ENCODE measurements at places on chromosomes 12 and 14.

DNA sequence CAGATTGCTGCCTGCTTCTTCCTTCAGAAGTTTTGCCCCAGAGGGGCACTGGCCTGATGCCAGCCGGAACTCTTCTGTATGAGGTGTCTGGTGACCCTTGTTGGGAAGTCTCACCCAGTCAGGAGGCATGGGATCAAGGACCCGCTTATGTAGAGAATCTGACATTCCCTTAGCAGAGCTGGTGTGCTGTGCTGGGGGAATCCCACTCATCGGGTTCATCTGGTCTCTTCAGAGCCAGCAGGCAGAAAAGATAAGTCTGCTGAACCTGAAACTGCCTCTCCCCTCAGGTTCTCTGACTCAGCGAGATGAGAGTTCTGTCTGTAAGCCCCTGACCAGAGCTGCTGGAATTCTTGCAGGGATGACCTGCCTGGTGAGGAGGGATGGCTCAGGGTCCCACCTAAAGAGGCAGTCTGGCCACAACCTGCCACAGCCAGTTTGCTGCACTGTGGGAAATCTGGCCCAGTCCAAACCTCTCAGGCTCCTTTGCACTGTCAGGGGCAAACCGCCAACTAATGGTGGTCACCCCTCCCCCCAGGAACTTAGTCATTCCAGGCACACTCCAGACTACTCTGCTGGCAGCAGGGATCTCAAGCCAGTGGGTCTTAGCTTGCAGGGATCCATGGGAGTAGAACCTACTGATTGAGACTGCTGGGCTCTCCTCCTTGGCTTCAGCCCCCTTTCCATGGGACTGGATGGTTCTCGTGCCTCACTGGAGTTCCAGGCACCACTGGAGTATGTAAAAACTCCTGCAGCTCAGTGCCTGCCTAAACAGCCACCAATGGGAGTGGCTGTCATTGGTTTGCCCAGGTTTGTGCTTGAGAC is 4.1 kb downstream of the CLEC2D start:
- DNase-seq, result peak; percentile 54

DNA sequence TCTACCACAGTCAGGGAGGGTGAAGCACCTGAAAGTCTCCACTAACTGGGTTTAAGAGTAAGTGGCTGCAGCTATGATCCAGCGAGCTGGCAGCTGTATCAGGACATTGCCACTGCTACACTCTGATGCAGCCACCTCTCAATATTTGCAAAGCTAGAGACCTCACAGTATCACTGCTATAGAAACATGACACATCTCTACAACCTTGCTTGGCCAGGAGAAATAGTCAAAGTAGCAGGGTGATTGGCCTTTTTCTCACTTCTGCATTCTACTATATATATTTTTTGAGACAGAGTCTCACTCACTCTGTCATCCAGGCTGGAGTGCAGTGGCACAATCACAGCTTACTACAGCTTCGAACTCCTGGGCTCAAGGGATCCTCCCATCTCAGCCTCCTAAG is 9.3 kb upstream of the FMNL3 start:
- no peak for DNase-seq

DNA sequence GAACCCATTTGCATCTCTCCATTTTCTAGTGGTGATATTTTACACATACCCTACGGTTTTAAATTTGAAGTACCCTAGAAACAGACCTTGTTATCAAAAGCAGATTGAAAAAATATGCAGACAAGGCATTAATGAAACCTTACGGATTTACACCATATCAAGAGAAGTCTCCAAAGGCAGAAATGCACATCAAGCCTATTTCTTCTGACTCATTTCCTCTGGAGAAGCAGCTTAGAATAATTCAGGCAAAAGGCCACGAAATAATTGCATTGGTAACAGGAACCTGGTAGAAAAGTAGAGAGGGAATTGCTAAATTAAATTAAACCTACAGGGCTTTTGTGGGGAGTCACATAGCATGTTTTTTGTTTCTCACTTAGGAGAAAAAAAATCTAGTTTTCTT is 34.7 kb downstream of the KICS2 start:
- DNase-seq, result no peak

DNA sequence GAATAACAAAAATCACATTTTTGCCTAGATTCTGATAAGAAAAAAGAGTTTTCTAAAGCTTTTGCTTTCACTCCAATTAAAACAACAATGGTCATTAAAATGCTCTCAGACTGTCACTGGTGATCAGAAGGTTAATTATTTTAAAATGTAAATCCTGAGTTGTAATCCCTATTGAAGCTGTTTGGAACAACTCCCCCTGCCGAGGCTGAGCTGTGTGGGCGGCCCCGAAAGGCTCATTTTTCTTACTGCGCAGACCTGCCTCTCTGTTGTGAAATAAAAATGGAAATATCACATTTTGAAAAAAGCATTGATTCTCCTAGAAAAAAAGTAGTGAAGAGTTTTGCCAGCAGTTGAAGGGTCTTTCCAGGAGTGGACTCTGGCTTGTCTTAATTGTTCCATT is 174.8 kb upstream of the CDKN3 start:
- no peak for DNase-seq

DNA sequence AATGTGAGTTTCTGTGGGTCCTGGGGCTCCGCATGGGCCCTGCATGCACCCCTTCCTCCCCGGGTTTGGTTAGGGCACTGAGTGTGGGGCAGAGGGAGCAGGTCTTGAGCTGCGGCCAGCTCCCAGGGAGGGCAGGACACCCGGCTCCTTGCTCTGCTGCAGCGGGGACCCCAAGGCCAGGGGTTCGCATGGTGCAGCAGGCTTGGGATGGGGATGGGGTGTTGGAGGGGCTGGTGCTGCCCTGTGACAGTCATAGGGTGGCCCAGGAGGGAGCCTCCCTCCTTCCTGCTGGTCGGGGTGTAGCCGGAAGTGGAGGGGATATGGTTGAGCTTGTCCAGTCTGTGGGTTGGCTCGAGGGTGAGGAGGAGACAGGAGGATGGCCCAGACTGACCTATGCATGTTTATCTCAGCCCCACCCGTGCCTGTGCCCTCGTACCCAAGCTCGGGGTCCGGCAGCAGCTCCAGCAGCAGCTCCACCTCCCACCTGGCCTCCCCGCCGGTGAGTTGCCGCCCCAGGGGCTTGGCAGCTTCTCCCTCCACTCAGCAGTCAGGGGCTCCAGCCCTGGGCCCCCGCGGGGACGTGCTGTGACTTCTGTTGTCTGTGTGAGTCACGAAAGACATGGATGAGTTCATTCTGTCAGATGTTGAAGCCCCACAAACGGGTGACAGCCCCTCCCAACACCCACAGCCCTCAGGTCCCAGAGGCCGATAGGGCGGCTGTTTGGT is 16.0 kb downstream of the ULK1 start:
- no peak for DNase-seq

GRCh38 chr14:79179985-79180384 is 1009.8 kb downstream of the NRXN3 start:
- DNase-seq, result no peak

GRCh38 chr14:99936056-99936455 is 129.2 kb upstream of the EVL start:
- DNase-seq, result no peak

DNA sequence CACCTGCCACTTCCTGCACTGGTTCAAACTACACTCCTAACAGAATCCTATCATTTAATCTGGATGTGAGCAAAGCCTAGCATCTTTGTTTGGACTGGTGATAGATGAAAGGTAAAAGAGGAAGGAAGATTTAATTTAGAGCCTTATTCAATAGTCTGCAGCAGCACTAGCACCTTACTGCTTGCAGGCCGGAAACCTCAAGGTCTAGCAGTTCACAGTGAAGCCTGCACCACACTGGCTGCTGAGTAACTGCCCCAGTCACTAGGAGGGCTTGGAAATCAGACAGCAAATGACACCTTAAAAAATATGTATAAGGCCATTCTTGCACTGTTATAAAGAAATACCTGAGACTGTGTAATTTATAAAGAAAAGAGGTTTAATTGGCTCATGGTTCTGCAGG is 358.0 kb downstream of the DAD1 start:
- peak; percentile 14 for DNase-seq

- no peak for DNase-seq
Observed at GRCh38 chr12:114238808-114239207, 167.1 kb downstream of the TBX5 start.
